ENCODE measurements at places on chromosomes 2 and 18.

- no peak for DNase-seq
Measured at GRCh38 chr18:3103576-3103975, 90.6 kb upstream of the LPIN2 start.

GRCh38 chr18:519019-519879, 18.7 kb upstream of the COLEC12 start:
- DNase-seq: no peak

DNA sequence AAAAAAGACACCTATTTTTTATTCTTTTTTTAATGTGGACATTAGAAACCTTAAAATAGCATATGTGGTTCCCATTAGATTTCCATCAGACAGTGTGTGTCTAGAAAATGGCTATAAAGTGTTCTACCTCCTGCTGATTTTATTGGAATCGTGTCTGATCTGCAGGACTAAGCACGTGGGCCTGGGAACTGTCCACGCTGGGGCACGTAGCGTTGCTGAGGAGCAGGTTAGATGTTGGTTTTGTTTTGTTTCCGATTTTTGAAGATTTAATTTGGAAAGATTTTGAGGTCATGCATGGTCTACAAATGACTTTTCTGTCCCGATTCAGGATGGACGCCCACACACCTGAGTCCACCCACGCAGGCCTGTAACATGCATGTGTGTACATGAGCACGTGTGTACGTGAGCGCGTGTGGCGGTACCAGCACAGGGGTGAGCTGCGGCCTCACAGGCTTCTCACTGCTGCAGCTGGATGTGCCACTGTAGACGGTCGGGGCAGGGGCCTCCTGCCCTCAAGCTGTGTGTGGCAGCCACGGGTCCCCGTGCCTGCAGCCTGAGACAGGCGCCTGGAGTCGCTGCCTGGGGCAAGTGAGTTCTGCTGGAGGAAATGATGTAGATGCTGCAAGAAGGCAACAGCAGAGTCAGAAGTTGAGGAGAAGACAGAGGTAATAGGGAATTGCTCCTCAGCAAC, 99.7 kb upstream of the CTDP1 start:
- no peak for DNase-seq

DNA sequence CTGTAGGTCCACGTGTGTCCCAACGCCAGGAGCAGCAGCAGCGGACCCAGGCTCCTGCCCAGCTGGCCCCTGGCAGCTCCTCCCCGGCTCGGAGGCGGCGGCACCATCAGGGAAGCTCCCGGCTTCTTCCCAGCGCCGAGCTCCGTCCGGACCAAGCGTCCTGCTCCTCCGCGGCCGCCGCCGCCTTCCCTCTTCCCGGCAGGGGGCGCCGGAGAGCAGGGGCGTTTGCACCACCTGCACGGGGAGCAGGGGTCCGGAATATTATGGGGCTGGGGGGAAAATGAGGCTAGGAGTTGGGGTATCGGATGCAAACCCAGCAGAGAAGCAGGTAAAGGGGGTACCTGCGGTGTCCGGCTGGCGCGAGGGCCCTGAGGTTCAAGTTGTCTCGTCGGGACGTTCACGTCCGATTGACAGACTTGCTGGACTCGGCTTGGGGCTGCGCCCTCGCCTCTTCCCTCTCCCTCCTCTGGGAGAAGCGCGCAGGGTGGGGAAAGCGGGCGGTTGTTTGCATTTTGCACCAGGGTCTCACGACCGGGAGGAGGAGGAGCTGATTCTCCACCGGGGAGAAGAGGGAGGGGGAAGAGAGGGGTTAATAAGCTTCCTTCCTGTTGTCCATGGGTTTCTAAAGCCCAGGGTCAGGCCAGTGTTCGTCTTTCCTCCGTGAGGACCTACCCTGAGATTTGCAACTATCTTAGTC, at the start of gene CCBE1:
Gene CCBE1, minus strand, starts transcription at position 188 of the 697 bp plus-strand sequence.
- DNase-seq: no peak

DNA sequence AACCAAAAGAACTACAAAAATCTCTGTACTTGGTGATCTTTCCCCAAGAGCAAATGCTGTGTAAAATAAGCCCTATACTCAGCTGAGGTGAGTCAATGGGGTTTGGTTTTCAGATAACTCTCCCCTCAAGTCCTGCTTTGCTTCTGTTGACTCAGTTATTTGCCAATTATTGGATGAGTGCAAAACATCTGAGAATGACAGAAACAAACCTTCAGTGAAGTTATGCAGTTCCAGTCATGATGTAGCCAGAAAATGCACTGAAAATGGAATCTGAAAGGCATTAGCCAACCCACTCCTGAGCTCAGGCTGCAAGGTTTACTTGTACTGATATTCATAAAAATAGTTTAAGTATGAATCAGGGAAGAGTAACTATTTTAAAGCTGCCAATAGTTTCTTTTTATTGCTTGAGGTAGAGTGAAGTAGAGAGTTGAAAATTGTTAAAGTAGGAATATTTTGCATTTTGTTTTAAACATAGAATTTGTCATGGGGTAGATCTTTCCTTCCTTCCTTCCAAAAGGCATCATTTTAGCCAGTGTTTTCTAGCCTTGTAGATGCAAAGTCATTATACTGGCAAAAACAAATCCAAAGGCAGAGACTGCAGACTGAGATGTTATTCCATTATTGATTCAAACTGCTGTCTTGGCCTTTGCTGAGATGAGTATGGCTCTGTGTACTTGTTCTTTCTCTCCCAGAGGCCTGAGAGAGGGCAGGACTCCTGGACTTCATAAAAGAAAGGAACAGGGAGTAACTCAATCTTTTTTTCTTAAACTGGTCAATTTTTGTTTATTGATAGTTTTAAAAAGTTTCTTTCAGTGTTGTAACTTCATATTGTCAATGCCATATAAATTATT, 215.3 kb downstream of the RND3 start:
- no peak for DNase-seq

GRCh38 chr2:139067072-139067471, 286.9 kb upstream of the NXPH2 start:
- no peak for DNase-seq
